ENCODE measurements at places on chromosomes 5 and 9.
A peak's percentile ranks its signal among the peaks of the same experiment; 100 is the strongest.

DNA sequence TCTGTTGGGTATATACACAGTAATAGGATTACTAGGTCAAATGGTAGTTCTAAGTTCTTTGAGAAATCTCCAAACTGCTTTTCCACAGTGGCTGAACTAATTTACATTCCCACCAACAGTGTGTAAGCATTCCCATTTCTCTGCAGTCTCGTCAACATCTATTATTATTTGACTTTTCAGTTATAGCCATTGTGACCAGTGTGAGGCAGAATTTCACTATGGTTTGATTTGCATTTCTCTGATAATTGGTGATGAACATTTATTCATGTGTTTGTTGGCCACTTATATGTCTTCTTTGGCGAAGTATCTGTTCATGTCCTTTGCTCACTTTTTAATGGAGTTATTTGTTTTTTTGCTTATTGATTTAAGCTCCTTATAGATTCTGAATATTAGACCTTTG, 596.2 kb upstream of the DAB2 start:
- DNase-seq: no peak
- H3K36me3 ChIP-seq: no peaks in the 10 kb centered on the region
- no peaks in the 10 kb centered on the region for H3K27me3 ChIP-seq
- no peak overlapping the region for H3K27ac ChIP-seq

DNA sequence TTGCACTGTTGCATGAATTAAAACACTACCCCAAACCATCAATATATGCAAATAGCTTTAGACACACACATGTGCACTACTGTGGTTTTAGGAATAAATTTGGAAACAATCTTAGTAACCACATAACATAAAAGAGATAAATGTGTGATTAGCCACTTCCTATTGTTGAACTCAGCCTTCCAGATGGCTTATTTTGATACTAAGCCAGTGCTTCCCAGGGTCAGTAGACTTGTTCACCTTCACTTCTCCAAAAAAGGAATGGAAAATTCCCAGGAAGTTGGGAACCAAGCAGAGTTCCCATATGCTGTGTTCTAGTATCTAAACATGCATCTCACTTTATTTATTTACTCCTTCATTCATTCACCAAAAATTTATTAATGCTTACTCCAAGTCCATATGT, 47.8 kb downstream of the SVEP1 start:
- DNase-seq: no peak
- no peaks in the 10 kb centered on the region for H3K27me3 ChIP-seq
- H3K4me1 ChIP-seq: no peaks in the 10 kb centered on the region
- no peak overlapping the region for H3K27ac ChIP-seq
- H3K4me3 ChIP-seq: no peak overlapping the region

DNA sequence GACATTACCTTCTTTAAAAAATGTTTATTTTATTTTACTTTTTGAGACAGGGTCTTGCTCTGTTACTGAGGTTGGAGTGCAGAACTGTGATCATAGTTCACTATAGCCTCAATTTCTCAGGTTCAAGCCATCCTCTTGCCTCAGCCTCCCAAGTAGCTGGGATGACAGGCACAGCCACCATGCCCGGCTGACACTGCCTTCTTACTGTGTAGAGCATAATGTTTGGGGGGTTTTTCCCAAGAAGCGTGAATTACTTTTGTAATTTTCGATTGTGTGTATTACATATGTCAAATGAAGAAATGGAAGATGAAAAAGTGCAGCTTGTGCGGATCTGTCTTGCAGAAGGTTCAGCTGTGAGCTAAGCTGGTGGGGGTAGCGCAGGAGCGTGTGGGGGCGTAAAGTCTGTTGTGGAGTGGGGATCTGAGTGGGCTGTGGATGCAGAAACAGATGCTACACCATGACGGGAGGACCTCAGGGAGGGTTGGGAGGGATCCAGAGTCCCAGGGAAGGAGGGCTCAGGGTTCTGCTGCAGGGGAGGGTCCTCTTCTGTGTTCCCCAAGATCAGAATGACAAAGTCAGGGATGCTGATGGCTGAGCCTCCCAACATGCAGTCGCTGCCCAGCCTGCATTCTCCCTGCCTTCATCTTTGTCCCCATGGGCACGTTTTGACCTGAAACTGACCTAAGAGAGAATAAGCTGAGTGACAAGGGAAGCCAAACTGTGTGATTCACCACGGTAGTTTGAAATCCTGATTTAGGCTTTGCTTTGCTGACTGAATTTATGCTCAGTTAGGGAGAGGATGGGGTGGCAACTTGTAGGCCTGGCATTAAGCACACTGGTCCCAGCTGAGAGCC, 6.8 kb upstream of the ANKRD33B start:
- no peak for DNase-seq
- H3K27ac ChIP-seq: no peak overlapping the region
- no peak overlapping the region for H3K4me3 ChIP-seq
- H3K4me1 ChIP-seq: no peaks in the 10 kb centered on the region
- peaks cover 4% of the 10 kb centered on the region for H3K27me3 ChIP-seq

DNA sequence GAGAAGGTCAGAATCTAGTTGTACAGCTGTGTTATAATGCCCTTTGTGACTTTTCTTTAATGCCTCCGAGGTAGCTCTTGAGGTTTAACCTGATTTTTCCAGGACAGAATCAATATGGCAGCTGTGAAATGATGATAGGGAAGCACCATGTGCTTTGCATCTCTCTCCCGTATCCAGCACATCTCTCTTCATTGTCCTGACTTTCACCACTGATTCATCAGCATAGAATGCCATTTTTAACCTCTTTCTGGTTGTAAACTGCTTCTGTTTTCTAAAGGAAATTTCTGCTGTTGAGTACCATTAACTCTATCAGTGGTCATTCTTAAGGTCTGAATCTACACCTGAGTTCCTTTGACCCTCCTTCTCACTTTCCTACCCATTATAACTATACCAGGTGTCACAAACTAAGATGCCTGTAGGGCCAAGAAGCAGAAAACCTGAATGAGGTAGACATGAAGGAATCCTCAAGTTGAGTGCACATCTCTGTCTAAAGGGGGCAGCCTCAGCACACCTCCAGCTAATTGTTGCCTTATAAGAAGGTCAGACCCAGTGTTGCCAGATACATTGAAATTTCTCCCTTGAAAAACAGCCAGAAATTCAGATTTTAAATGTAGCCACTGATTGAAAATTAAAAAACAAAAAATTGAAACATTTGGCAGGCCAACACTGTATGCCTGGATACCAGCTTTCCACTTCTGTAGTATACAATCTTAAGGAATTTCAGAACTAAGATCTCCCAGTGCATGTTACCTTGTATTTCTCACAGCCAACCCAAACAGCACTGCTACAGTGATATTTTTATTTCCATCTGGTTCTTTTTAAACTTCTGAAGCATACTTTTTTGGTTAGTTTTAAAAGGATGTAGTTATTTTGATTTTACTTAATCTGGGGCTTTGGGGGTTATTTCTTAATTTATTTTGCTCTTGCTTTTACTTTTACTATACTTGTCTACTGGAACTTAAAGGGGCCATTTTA, 35.8 kb upstream of the TLX3 start:
- no peaks in the 10 kb centered on the region for H3K36me3 ChIP-seq
- H3K4me3 ChIP-seq: no peak overlapping the region
- H3K4me1 ChIP-seq: no peaks in the 10 kb centered on the region
- H3K27me3 ChIP-seq: no peaks in the 10 kb centered on the region

GRCh38 chr5:77077829-77078176, 9.3 kb downstream of the ZBED3 start:
- H3K27me3 ChIP-seq: no peaks in the 10 kb centered on the region
- H3K27ac ChIP-seq: peak overlapping the region; percentile 65
- peak overlapping the region; percentile 23 for H3K4me3 ChIP-seq
- peaks cover 16% of the 10 kb centered on the region for H3K36me3 ChIP-seq
- DNase-seq: no peak

- no peaks in the 10 kb centered on the region for H3K36me3 ChIP-seq
- peak; percentile 55 for DNase-seq
- H3K4me1 ChIP-seq: no peaks in the 10 kb centered on the region
- no peaks in the 10 kb centered on the region for H3K27me3 ChIP-seq
Observed at GRCh38 chr5:129771058-129771838, 23.4 kb downstream of the MINAR2 start.
